Right forelimb (tissue), 1 donor: ENCODE measurements at places on chromosomes 6 and 20.

DNA sequence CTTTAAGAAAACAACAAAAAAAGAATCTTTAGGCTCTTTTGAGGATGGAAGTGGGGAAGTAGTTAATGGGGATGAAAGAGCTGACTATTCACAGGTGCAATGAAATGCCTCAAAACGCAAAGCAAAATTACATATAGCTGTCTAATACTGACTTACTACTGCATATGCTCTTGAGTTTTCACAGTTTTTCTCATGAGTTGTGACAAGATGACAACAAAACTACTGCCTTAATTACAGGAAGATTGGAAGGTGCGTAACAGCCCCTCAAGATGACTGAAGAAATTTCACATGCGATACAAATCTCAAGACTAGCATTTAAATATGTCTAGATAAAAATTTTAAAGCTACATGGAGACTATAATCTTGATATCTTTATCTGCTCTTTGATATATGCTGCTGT is 547.8 kb upstream of the POU3F2 start:
- DNase-seq = no peak

GRCh38 chr6:52790861-52791260 is 12.8 kb downstream of the GSTA1 start:
- no peak for DNase-seq

DNA sequence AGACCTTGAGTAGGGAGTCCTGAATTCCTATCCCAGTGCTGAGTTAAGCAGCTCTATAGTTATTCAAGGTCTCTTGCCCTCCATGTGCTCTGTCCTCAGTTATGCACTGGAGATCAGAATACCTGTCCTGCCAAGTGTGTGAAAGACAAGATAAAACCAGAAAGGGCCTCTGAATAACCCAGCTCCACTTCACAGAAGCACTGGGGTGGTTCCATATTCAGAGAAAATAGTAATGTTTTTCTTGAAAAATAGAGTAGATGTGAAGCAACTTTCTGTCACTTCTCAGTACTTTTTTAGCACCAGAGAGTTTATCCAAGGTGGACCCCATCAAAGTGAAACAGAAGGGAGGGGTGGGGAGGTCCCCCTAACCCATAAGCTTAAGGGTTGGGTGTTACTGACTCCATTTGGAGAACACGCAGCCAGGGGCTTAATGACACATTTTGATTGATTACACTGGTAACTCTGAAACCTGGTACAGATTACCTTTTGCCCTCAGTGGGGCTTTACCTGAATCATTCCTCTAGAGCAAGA is 509.8 kb upstream of the JARID2 start:
- DNase-seq = no peak

DNA sequence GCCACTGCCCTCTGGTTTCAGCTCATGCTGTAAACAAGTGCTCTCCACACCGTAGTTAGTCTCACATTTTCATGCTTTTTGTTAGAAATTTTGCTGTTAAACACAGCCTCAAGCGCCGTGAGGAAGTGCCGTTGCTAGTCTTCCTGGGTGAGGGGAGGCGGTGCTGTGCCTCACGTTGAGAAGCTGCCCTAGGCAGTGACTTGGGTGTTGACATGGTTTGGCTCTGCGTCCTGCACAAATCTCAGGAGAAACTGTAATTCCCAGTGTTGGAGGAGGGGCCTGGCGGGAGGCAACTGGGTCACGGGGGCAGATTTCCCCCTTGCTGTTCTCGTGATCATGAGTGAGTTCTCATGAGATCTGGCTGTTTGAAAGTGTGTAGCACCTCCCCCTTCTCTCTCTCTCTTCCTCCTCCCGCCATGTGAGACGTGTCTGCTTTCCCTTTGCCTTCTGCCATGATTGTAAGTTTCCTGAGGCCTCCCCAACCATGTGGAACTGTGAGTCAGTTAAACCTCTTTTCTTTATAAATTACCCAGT is 95.8 kb downstream of the ERMARD start:
- DNase-seq = peak; percentile 10

DNA sequence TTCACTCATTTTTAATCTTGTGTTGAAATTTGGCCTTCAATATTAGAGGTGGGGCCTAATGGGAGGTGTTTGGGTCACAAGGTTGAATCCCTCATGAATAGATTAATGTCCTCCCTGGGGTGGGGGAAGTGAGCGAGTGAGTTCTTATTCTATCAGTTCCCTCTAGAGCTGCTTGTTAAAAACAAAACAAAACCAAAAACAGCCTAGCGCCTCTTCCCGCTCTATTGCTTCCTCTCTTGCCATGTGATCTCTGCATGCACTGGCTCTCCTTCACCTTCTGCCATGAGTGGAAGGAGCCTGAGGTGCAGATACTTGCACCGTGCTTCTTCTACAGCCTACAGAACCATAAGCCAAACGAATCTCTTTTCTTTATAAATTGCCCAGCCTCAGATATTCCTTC is 89.6 kb upstream of the SLC35F1 start:
- no peak for DNase-seq

DNA sequence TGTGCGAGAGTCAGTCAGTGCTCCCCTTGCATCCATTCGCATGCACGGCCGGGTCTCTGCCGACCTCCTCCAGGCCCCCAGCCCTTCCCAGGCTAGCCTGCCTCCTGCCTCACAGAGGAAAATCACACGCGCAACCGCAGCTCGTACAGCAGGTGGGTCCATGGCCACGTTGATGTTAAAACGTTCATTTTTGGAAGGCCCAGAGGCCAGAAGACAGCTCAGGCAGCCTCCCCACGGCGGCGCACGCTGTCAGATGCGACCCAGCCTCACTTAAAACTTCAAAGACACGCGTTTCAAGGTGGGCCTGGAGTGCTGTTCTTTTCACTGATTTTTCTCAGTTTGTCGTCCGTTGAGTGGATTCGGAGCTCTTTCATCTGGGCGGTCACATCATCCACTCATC is 276.5 kb downstream of the SMOC2 start:
- peak; percentile 15 for DNase-seq

- no peak for DNase-seq
These were observed 53.0 kb downstream of the ERMARD start for GRCh38 chr6:169804427-169804826.

- no peak for DNase-seq
These were observed 70.1 kb downstream of the NRN1 start for GRCh38 chr6:5936631-5937030.

DNA sequence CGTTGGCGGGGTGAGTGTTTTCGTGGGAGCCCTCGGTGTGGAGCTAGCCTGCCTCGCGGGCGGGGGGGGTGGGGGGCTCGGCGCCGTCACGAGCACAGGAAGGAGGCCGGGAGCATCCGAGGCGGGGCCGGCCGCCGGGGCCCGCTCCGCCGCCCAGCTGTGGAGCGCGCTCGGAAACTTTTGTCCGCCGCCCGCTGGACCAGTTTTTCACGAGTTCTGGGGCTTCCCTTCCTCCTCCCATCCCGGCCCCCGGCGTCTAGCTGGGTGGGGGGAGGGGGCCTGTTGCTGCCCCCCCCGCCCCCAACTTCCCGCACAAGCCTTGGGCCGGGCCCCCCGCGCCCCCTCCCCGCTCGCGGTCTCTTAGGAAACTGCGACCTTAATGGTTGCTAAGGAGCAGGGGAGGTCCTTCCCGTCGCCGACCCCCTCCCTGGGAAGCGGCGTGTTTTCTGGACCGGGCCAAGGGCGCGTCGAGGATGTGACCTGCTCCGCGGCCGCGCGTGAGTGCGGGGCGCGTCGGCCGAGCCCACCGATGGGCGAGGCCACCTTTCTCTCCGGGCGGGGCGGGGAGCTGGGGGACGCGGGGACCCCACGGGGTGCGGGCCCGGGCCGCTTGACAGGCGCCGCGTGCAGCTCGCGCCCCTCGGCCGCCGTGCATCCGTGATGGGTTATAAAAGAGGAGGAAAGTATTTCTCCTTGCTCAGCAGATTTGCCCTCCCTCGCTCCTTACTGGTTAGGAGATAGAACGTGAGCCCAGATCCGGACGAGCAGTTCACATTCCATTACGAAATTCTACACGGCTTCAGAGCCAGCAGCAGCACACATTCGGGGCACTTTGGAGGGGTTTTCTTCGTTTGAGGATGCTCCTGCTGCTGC is 1.4 kb downstream of the RREB1 start:
- peak; percentile 77 for DNase-seq

DNA sequence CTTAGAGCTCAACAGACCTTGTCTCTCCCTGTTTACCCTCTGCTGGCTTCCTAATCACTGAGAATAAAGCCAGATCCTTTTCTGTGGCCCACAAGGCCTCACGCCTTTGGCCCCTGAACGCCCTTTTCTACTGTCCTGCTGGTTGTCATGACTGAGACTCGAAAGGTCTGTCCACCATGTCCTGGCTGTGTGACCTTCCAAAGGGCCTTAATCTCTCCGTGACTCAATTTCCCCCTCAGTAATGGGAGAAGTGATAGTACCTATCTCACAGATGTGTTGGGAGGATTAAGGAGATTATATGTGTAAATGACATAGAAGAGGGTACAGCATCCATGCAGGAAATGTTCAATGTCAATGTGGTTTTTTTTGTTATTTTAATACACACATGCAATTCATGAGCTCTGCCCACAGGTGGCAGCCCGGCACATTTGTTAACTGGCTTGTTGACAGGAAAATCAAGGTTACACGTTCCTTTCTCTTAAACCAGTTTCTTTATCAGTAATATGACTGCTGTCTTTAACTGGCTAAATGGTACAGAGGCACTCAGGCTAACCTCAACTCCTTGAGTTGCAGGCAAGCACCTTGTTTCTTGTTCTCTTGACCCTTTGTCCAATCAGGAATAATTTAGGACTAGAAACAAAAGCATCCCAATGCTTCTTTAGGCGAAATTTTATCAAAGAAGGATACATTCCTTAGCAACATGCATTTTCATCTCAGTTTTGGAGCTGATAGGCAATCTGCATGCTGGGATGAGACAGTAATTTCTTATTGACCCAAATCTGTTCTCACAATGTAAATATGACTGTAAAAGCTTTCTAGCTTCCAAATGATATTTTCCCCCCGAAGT is 16.6 kb downstream of the SLC22A1 start:
- DNase-seq = peak; percentile 75

DNA sequence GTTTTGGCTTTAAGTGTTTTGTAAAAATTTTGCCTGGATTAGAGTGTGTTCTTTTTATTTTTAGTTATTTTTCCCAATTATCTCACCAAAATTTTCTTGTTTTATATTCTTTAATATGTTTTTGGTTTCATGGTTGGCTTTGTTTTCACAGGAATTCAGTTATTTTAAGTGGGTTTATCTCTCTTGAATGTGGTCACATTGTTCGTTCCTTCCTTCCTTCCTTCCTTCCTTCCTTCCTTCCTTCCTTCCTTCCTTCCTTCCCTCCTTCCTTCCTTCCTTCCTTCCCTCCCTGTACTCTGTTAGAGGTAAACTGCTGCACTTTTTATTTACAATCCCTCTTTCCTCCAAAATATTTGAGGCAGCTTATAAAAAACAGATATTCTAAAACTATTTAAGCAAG is 672.9 kb upstream of the CITED2 start:
- no peak for DNase-seq

DNA sequence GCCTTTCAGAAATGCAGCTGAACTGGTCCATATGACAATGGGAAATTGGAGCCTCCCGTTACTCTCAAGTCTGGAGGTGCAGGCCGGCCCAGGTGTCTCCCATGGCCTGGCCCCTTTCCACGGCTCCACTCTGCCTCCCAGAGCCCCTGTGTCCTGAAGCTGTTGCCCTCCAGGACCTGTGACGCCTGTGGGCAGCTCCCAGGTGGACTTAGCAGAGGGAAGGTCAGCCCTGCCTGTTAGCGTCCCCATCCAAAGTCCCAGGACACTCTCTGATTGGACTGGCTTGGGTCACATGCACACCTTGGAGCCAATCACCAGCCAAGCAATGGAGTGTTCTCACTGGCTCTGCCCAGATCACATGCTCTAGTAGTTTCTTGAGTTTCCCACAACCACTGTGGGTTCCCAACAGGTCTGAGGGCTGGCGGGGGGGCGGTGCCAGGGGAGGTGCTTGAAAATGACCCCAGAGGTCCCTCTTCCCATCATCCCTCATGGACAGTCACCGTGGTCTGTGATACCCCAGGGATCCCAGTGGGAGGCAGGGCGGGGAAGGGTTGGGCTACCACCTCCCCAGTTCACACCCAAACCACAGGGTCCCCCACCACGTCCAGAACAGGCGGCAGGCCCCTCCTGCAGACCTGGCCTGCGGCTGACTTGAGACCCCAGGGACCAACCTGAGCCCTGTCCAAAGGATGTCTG is 135.6 kb downstream of the TAF4 start:
- no peak for DNase-seq

- no peak for DNase-seq
These were observed 11.9 kb downstream of the MEA1 start for GRCh38 chr6:43001843-43002242.

GRCh38 chr6:136745300-136745699 is 47.0 kb downstream of the MAP3K5 start:
- no peak for DNase-seq

- DNase-seq = no peak
These were observed 159.6 kb upstream of the ZNF217 start for GRCh38 chr20:53752971-53753879.

- no peak for DNase-seq
These were observed 6.7 kb upstream of the FAM110A start for GRCh38 chr20:826695-827323.

DNA sequence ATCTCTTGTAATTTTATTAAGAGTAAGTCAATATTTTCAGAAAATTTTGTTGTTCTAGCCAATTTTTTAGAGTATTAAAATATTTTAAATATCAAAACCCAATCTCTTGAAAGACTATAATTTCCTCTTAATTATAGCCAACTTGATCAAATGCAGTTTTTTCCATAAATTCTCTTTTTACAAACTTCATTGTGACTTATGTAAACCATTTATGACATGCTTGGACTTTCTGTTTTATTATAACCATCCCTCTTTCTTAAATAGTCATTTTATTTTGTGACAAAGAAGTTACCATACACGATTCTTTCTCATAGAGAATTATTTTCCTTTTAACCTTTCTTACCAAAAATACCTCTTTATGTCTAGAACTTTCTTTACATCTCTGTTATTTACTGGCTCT is 1075.5 kb downstream of the KHDRBS2 start:
- DNase-seq = no peak

GRCh38 chr6:154304191-154304590 is 52.4 kb downstream of the IPCEF1 start:
- DNase-seq = no peak

DNA sequence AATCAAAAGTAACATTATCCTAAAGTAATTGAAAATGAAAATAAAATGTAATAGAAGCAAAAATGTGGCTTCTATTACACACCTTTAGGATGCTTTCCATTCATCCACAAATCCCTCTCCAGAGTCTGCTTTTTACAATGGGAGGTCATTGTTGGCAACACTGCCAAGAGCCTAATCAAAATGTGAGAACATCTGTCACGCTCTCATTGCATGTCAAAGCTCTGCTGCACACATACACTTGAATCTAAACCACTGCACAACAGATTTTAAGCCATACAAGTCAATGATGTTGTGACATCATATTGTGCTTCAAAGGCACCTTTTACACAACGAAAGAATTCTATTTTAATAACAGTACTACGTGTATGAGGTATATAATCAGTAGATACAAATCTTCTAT is 82.1 kb downstream of the PREP start:
- DNase-seq = no peak
